Left kidney (tissue), 8 donors: ENCODE measurements at places on chromosomes 3 and 15. TPM values are rescaled to one million over a fixed set of nuclear protein-coding genes. Genes with fewer than 3 reads are reported as not detected.

GRCh38 chr3:120623727-120624093 is 27.6 kb downstream of the NDUFB4 start:
- DNase-seq, result no peak

GRCh38 chr3:71801986-71802385 is 17.0 kb upstream of the PROK2 start:
- no peak for DNase-seq

- DNase-seq, result no peak
Observed at GRCh38 chr3:32499585-32499984, 3.1 kb downstream of the CMTM6 start.

Gene ZNF620
- 13.0 TPM for polyA plus RNA-seq

Gene THPO
- 3.3 TPM for polyA plus RNA-seq

Gene APPL1
- 54.0 TPM for polyA plus RNA-seq

- DNase-seq, result no peak
Observed at GRCh38 chr3:153960458-153961074, 160.6 kb upstream of the ARHGEF26 start.

DNA sequence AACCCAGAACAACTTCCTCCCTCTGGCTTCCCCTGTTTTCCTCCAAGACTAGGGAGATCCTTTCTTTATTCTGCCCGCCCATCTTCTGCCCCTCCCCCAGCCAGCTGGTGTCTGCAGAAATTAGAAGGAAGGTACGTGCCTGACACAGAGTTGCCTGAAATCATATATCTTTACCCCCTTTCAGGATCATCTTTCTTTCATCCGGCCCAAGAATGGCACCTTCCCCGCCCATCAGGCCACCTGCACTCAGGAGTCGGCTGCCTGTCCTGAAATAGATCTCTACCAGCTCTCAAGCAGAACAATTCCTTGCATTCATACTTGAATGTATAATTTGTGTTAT is 133.7 kb downstream of the VGLL4 start:
- peak; percentile 66 for DNase-seq

GRCh38 chr3:171615686-171616085 is 155.5 kb upstream of the TNIK start:
- no peak for DNase-seq

- no peak for DNase-seq
Observed at GRCh38 chr3:30467596-30468238, 138.7 kb upstream of the TGFBR2 start.

DNA sequence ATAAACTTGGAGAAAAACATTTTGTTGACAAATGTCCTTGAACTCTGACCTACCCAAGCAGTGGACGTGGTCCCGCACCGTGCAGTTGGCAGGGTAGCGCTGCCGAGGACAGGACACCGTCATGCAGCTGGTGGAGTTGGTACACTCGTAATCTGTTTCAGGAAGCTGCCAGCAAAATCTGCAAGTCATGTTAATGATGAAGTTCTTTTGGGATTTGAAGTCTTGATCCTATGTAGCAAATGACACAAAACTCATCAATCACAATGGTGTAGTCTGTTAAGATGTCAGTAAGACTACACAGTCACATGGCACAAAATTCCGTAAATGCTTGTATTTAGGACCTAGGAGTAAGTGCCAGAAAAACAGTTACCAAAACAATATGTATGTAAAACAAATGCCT is 5.5 kb downstream of the TM2D3 start:
- no peak for DNase-seq

GRCh38 chr3:100454677-100455076 is 37.7 kb upstream of the TMEM45A start:
- DNase-seq, result peak; percentile 1

DNA sequence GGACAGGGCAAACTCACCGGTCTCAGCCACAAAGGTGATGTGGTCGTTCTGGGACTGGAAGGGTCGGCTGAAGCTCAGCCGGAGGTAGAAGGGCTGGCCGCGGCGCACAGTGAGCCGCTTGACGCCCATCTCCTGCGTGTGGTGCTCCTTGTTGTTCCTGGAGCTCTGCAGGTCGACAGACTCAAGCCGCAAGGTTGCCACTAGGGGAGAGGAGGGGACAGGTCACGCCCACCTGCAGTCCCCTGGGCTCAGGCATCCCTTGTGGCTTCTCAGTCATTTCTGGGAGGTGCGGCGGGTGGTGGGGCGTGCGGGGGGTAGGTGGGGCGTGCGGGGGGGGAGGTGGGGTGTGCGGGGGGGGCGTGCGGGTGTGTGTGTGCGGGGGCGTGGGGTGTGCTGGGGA is 26.7 kb upstream of the TGM5 start:
- DNase-seq, result no peak

DNA sequence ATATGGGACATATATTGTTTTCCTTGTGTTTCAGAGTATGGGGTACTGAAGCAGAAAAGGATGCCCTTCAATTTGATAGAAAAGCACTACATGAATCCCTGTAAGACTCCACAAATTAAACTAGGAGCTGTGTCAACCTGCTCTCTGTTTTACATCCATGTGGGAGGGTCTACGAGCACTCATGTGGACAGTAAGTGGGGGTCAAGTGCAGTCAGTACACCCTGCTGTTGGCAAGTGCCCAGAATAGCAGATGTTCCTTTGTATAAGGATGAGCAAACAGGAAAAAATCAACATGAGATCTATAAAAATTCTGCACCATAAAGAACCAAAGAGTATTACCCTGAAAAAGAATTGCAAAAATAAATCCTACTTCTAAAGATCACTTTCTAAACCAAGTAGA is 659.9 kb downstream of the SI start:
- DNase-seq, result peak; percentile 13

Gene TMIE
- 0.47 TPM for polyA plus RNA-seq

DNA sequence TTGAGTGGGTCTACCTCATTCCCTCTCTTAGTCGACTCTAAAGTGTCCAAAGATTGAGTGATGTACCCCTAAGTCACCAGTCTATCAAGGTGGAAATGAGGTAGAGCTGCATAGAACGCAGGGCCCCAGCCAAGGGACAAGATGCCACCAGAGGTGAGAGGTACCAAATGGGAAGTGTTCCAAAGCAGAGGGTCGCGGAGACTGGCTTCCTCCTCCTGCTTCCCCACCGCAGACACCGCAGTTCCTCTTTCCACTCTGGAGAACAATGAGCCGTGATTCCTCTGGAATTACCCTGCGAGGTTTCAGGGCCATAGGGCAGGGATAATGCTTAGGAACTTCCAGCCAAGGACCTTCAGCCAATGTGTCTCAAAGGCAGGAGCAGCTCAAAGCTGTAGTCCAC is 55.8 kb downstream of the DAPK2 start:
- no peak for DNase-seq

GRCh38 chr3:184608209-184608608 is 46.6 kb downstream of the EPHB3 start:
- DNase-seq, result no peak

DNA sequence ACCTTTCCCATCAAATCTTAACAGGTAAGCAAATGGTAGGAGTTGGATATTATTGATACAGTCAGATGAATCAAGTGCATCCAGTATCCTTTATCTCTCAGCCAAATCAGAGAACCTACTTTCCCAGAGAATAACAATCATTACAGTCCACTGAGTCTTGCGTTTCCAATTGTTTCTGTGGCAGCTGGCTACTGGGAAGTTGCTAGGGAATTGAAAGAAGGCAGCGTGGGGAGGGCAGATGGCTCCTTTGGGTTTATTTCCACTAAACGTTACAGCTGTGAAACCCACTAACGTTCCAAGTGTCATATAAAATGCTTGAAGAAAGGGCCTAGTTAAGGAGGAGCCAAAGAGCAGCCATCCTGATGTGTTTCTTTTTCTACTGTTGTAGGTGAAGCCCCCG is 78.4 kb downstream of the WDR72 start:
- DNase-seq, result no peak

- no peak for DNase-seq
Observed at GRCh38 chr3:31922962-31923361, 58.1 kb downstream of the OSBPL10 start.
